ENCODE measurements at places on chromosomes 1 and 21. TPM values are rescaled to one million over a fixed set of nuclear protein-coding genes. Genes with fewer than 3 reads are reported as not detected.

DNA sequence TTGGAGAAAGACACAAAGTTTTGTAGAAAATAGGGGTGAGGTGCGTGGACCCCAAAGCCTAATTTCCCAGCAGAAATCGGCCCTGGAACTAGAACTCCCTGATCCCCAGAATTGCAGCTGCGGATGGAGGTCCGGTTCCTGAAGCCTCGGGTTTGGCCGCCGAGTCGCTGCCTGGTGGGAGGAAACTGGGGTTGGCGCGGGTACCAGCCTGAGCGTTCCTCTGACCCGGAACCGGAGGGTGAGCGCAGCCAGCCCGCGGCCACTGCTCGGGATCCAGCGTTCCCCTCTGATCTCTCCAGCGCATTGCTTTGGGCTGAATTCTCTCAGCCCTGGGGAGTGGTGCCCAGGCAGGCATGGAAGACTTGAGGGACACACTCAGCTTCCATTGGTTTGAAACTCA, 1.6 kb downstream of the ST6GALNAC5 start:
- H3K27me3 ChIP-seq: peaks cover 51% of the 10 kb centered on the region
- peak; percentile 30 for DNase-seq
- peak overlapping the region; percentile 56 for H3K4me3 ChIP-seq
- H3K4me1 ChIP-seq: peaks cover 34% of the 10 kb centered on the region
- H3K27ac ChIP-seq: peak overlapping the region; percentile 73
- H3K36me3 ChIP-seq: no peaks in the 10 kb centered on the region

- peaks cover 40% of the 10 kb centered on the region for H3K27me3 ChIP-seq
- peak overlapping the region; percentile 56 for H3K4me3 ChIP-seq
- H3K4me1 ChIP-seq: peaks cover 33% of the 10 kb centered on the region
These were observed 253 bp downstream of the RAP1GAP start for GRCh38 chr1:21668951-21669257.

The C4BPA gene
- not detected for total RNA-seq

The GPA33 gene
- not detected for total RNA-seq

- peaks cover 76% of the 10 kb centered on the region for H3K4me1 ChIP-seq
- DNase-seq: no peak
- no peak overlapping the region for H3K4me3 ChIP-seq
- peak overlapping the region; percentile 80 for H3K27ac ChIP-seq
- no peaks in the 10 kb centered on the region for H3K27me3 ChIP-seq
- no peaks in the 10 kb centered on the region for H3K36me3 ChIP-seq
These were observed 1.9 kb upstream of the GBP4 start for GRCh38 chr1:89200663-89201062.

DNA sequence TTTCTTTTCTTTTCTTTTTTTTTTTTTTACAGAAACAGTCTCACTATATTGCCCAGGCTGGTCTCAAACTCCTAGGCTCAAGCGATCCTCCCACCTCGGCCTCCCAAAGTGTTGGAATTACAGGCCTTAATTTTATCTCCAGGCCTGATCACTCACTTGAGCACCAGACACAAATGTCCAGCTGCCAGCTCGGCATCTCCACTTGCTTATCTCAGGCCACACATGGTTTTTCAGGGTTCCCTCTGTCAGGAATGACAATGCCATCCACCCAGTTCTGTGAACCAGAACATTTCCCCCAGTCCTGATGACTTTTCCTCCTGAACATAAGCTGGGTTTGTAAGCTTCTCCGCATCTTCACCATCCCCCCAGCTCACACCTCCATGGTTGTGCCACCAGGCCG, 44.6 kb upstream of the ZNF281 start:
- DNase-seq: no peak
- no peaks in the 10 kb centered on the region for H3K36me3 ChIP-seq
- H3K27ac ChIP-seq: no peak overlapping the region
- H3K27me3 ChIP-seq: no peaks in the 10 kb centered on the region
- H3K4me1 ChIP-seq: no peaks in the 10 kb centered on the region

GRCh38 chr1:200889571-200889970, 5.1 kb upstream of the INAVA start:
- no peaks in the 10 kb centered on the region for H3K36me3 ChIP-seq
- peaks cover 36% of the 10 kb centered on the region for H3K4me1 ChIP-seq
- no peak for DNase-seq

The MSH4 gene
- total RNA-seq: not detected

GRCh38 chr21:28151758-28152157, 840.9 kb downstream of the LTN1 start:
- no peak for DNase-seq
- H3K27ac ChIP-seq: no peak overlapping the region

The CYP4Z1 gene
- total RNA-seq: not detected

All from stomach (tissue), 19 donors.